Stimulated activated CD8-positive, alpha-beta memory T cell treated with anti-CD3 and anti-CD28 coated beads, Interleukin-15, amount 100 ng/mL, for 4 hours (primary cell): ENCODE measurements at places on chromosomes 3 and 15.

- no peak for DNase-seq
These were observed 606.4 kb upstream of the GRM7 start for GRCh38 chr3:6254490-6254889.

DNA sequence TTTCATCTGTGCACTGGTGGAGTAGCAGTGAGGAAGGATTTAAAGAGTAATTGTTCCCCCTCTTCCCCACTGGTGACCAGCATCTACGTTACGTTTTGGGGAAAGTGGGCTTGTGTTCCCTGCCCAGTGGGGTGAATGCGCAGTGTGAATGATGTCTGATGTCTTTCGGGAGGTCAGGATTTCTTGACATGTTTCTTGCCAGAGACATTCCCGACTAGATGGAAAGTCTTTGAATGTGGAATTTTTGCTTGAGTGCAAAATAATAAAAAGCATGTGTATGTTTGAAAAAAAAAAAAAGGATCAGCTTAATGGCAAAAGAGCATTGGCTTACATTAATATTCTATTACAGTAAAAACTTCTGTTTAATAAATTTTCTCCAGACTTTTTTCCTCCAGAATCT, 632.2 kb downstream of the FOXP1 start:
- no peak for DNase-seq

DNA sequence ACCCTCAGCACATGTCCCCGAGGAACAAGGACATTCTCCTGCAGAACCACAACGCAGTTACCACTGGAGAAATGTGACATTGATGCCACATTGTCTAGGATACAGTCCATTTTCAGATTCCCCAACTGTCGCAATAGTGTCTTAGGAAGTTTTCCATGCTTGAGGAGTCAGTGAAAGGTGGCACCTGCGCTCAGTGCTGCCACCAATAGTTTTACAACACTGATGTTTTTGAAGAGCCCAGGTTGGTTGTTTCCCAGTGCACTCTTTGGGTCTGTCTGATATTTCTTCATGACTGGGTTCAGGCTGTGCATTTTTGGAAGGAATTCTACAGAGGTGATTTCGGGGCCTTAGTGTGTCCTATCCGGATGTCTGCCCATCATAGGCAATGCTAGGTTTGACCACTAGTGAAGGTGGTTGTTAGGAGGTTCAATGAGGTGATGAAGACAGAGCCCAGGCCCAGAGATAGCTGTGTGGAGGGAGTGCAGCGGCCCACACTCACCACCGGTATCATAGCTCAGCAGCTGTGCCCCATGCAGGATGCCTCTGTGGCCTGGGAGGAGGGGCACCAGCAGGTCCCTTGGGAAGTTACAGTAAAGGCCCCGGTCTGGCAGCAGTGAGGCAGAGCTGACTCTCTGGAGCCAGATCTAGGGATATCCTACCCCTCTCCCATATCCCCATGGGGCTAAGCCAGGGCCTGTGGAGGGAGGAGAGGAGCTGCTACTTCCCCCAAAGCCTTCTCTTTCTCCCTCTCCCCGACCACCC, 96.6 kb downstream of the DNAJB8 start:
- no peak for DNase-seq

DNA sequence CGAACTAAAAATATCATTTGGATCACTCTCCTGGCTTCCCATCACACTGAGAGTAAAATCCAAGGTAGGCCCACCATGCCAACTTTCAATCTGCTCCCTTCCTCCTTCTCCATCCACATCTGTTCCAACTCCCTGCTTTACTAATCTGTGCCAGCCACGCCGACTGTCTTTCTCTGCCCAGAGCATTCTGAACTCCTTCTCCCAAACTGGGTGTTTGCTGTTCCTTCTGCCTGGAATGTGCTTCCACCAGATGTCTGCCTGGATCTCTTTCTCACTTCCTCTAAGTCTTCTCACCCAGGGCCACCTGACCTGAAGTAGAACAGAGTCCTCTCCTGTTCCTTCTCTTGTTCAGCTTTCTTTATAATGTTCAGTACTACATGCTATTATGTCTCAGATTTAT, 5.6 kb upstream of the ARL8B start:
- no peak for DNase-seq

DNA sequence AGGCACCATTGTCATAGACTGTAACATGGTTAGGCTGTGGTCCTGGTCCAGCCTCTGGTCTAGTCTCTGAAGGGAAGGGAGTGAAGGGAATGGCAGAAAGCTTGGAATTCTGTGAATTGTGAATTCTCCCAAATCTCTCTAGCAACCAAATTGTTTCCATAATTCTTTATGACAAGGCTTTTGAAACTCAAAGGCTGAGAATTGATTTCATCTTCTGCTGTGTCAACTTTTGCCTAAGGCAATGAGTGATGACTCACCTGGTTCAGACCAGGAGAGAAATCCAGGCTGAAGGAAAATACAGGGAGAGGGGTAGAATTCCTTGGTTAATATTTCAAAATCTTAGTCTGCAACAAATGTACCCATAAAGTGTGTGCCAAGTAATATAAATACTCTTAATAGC, 82.6 kb upstream of the ADPGK start:
- no peak for DNase-seq

GRCh38 chr3:112005091-112005672, 6.5 kb downstream of the TAGLN3 start:
- no peak for DNase-seq

DNA sequence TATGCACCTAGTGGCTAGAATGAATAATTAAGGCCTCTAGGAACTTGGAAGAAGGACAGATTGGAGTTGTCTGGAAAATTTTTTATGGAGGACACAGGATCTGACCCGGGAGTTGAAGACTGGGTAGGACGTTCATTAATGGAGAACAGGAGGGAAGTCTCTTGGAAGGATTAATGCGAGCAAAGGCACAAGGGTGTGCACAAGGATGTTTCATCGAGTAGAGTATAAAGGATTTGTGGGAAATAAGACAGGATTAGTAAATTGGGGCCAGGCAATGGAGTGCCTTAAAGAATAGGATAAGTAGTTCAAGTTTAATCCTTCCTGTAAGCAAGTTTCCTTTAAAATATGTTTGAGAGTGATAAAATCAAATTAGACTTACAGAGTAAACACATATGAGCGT, 14.6 kb downstream of the LMOD3 start:
- no peak for DNase-seq

GRCh38 chr15:69092159-69092558, 68.3 kb upstream of the GLCE start:
- DNase-seq, result no peak

GRCh38 chr3:16330351-16330750, 65.3 kb downstream of the OXNAD1 start:
- DNase-seq, result no peak
